IMR-90 (cell line): ENCODE measurements at places on chromosomes 5 and 9. TPM values are rescaled to one million over a fixed set of nuclear protein-coding genes. Genes with fewer than 3 reads are reported as not detected.

SPTLC1 gene
- 92.7 and 95.8 TPM in 2 replicates for total RNA-seq

TMEM174 gene
- not detected in 2 replicates for total RNA-seq

MORN5 gene
- not detected in 2 replicates for total RNA-seq

DNA sequence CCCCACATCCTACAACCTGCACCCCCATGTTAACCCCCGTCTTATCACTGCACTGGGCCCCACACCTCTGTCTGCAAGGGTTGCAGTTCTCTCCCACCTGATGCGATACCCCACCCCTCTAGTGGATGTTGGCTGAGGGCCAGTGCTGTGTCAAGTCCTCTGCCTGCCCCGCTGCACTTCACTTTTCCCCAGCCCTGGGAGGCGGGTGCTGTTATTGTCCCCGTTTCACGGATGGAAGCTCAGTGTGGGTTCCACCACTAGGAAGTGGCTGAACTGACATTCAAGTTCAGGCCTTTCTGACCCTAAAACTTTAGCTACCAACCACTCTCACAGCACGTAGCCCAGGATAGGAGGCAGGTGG, 3.5 kb downstream of the SNCB start:
- H3K36me3 ChIP-seq = no peaks in the 10 kb centered on the region
- DNase-seq = no peak
- H3K4me1 ChIP-seq = peaks cover 2% of the 10 kb centered on the region; the same call in 1 of the 2 replicates
- H3K4me3 ChIP-seq = no peak overlapping the region
- no peak overlapping the region for H3K27ac ChIP-seq
- peaks cover 66% of the 10 kb centered on the region for H3K27me3 ChIP-seq

DNA sequence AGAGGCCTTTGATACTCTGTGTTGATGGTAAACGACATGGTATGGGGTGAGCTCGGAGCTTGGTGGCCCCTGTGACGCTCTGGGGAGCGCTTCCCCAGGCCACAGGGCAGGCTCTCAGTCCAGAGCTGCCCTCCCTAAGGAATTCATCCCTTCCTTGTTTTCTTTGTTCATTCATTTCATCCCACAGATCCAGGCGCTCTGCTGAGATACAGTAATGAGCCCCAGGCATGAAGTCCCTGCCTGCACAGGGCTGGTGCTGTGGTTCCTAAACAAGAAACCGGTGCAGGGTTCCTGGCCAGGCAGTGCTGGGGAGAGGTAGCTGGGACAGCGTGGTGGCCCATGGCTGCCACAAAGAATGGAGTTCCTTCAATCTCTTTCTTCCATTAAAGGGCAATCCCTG, 14.4 kb downstream of the NEK6 start:
- peaks cover 63% of the 10 kb centered on the region for H3K4me1 ChIP-seq
- peaks cover 45% of the 10 kb centered on the region for H3K36me3 ChIP-seq
- no peak overlapping the region for H3K4me3 ChIP-seq

- H3K4me3 ChIP-seq = no peak overlapping the region
- DNase-seq = peak; percentile 97
- H3K27ac ChIP-seq = peak overlapping the region; percentile 72; the same call in 1 of the 2 replicates
- H3K36me3 ChIP-seq = no peaks in the 10 kb centered on the region
- no peaks in the 10 kb centered on the region for H3K27me3 ChIP-seq
These were observed 15.7 kb upstream of the TNC start for GRCh38 chr9:115133649-115134048.

GRCh38 chr5:129496421-129496820, 36.3 kb downstream of the ADAMTS19 start:
- no peak for DNase-seq
- no peak overlapping the region for H3K27ac ChIP-seq
- H3K36me3 ChIP-seq = no peaks in the 10 kb centered on the region
- H3K4me1 ChIP-seq = no peaks in the 10 kb centered on the region

- no peaks in the 10 kb centered on the region for H3K27me3 ChIP-seq
- H3K4me1 ChIP-seq = peaks cover 14% of the 10 kb centered on the region
- no peak for DNase-seq
- H3K27ac ChIP-seq = no peak overlapping the region
- H3K4me3 ChIP-seq = no peak overlapping the region
- no peaks in the 10 kb centered on the region for H3K36me3 ChIP-seq
These were observed 189.7 kb downstream of the GNAQ start for GRCh38 chr9:77841739-77842386.

DNA sequence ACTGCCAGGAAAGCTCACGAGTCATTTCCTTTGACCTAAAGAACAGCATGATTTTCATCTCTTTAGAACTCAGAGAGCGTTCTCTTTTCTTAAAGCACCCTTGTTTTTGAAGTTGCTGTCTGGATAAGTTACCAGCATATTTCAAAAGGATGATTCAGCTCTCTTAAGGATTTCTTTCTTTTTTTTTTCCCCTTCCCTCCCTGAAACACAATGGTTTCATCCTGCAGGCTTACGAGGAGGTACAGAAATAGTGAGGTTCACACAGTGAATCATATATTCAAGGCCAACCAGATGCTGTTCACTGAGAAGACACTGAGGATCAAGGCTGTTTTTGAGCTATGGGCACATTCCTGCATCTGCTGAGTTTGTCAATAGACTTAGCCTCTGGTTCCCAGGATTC, 257.2 kb downstream of the KIF4B start:
- H3K27me3 ChIP-seq = no peaks in the 10 kb centered on the region
- H3K27ac ChIP-seq = no peak overlapping the region
- no peaks in the 10 kb centered on the region for H3K36me3 ChIP-seq

- peak; percentile 75 for DNase-seq
- H3K4me1 ChIP-seq = peaks cover 4% of the 10 kb centered on the region; the same call in 1 of the 2 replicates
- peaks cover 3% of the 10 kb centered on the region; the same call in 1 of the 2 replicates for H3K27me3 ChIP-seq
- H3K36me3 ChIP-seq = no peaks in the 10 kb centered on the region
These were observed 8.4 kb upstream of the RUSC2 start for GRCh38 chr9:35481347-35481975.
